AG10803 (cell line): ENCODE measurements at places on chromosomes 1 and 21.
A peak's percentile ranks its signal among the peaks of the same experiment; 100 is the strongest.

DNA sequence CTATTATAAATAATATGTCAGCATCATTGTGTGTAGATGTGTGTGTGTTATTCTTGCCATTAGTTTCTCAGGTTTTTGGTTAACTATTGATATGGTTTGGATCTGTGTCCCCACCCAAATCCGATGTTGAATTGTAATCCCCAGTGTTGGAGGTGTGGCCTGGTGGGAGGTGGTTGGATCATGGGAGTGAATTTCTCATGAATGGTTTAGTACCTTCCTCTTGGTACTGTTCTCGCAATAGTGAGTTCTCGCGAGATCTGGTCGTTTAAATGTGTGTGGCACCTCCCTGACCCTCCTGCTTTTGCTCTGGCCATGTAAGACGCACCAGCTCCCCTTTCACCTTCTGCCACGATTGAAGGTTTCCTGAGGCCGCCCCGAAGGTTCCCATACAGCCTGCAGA is 9.6 kb upstream of the POFUT2 start:
- DNase-seq: no peak

GRCh38 chr1:190262538-190262937 is 215.1 kb downstream of the BRINP3 start:
- no peak for DNase-seq

- DNase-seq: peak; percentile 44
Measured at GRCh38 chr21:20971296-20971921, 26.8 kb upstream of the NCAM2 start.

GRCh38 chr1:110385369-110385768 is 5.5 kb downstream of the SLC16A4 start:
- DNase-seq: no peak

DNA sequence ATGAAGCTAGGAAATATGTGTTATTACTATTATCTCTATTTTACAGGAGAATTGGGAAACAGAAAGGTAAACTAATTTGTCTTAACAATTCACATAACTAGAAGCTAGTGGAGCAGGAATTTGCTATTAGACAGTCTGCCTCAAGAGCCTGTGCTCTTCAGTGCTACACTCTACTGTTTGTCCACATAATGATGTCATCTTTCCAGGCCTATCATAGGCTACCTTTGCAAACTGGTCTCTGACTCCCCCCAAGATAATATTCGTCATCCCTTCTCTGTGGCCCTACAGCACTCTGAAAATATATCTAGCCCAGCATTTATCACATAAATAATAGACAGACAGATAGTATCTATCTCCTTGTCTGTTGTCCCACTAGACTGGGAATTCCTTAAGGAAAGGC is 34.1 kb downstream of the TRIT1 start:
- no peak for DNase-seq

DNA sequence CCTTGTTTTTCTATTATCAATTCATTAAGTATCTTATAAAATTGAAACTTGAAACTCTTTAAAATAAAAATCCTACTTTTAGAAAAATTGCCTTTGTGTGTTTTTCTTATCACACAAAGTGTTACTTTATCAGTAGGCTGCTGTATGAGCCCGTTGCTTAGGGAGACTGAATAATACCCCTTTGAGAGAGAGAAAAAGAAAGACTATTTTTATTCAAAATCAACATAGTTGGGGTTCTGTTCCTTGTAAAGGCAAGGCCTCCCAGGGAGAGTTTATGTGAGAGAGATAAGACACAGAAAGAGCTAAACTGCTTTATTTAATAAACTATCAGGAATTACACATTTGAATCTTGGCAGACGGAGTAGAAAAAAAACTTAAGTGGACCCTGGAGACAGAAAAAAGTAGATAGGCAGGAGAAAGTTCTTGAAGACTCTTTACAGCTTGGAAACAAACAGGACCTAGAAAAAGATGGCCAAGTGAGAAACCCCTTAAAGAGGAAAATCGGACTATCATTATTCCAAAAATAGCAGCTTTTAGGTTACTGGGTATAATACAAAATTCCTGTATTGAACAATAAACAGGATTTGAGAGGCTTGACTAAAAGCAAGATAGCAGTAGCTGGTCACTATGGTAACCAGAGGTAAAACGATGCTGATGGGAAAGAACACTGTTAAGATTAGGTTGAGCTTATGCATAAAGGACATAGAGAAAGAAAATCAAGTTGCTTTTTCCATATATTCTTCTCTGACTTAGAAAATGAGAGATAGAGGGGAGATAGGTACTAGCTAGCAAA is 170.9 kb downstream of the LRRC7 start:
- no peak for DNase-seq

- DNase-seq: peak; percentile 57
Measured at GRCh38 chr1:204507317-204508105, 8.7 kb upstream of the MDM4 start.

DNA sequence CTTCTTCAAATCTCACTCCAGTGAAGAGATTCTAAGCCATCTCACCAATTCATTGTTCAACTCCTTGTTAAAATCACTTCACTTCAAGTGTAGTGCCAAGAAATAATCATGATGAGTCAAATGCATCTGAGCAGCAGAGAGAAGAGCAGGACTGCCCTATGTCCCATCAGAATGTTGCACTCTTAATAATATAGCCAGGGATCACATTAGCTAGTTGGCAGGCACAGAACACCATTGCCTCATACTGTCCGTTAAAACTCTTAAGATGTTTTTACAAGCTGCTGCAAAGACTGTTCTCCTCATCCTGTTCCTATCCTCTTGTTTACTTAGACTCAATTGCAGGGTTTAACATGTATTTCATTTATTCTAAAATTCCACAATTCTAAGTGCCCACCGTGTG is 432.9 kb downstream of the PLPP3 start:
- DNase-seq: peak; percentile 77

DNA sequence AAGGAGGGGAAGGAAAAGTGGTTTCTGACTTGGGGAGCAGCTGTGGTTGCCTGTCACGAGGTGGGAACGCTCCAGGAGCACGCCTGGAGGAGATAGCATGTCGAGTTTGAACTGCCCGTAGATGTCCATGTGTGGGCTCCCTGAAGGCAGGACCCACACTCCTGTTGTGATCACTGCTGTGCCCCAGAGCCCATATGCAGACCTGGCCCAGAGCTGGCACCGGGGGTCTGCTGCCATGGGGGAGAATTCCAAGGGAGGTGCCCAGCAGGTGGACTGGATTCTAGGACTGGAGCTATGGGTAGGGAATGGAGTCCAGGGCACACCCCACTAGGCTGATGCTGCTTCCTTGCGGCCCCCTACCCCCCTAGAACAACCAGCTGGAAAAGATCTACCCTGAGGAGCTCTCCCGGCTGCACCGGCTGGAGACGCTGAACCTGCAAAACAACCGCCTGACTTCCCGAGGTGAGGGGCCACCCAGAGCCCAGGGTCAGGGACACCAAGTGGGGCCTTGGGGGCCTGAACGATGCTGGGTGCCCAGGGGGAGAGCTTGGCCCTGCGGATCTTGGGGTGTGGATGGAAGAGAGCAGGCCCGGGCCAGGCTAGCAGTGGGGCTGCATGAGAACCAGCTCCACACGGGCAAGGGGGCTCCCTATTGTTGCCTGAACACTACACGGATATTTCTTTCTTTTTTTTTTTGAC is 9.3 kb downstream of the PODN start:
- DNase-seq: no peak

DNA sequence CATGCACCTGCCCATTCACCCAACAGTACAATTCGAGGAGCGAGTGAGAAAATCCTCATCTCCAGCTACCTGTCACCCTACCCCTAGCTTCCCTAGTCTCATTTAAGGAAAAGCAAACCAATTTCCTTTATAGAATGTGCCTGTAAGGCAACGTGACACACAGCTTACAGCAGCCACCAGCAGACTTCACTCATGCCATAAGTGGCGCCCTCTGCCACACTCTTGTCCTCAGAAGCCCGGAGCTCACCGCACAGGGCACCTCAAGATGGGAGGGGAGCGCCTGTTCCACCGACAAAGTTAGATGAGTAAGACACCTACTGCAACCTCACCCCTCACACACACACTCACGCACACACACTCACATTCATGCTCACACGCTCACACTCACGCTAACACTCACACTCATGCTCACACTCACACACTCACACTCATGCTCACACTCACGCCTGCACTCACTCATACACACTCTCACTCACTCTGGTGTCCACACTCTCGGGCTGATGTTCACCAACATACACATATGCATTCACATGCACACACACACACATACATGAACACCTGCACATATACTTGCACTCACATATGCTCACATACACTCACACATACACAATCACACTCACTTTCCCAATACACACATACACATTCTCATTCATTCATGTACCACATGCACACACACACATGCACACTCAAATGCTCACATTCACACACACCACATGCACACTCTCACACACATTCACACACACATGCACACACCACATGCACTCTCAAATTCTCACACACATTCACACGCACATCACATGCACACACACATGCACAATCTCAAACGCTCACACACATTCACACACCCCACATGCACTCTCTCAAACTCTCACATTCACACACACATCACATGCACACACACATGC is 170.7 kb downstream of the PSMG1 start:
- DNase-seq: no peak

DNA sequence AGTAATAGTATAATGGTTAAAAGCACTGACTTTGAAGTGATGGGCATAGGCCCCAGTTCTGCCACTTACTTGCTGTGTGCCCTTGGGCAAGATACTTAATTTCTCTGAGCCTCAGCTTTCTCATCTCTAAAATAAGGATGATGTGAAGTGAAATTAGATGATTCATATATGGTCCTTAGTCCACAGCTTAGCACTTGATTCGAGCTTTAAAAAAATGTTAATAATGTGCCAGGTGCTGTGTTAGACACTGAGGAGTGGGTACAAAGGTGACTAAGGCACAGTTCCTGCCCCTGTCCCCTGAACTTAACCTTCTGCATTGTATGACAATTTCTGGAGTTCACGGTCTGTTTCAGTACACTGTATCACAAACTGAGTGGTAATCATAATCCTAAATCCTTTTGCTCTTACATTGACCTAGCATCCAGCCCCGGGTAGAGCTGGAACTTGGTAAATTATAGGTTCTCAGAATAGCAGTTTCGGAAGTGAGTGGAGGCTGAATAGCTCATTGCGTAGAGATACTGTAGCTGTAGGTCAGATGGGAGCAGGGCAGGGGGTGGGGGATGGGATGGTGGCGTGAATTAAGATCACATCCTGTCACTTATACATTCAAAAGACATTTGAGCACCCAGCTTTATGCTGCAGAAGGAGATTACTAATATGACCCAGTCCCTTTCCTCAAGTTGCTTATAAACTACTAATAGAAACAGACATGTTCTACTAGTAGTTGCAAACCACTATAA is 1.5 kb downstream of the ZNF691 start:
- DNase-seq: no peak

- peak; percentile 73 for DNase-seq
Measured at GRCh38 chr21:35095859-35096291, 46.8 kb upstream of the RUNX1 start.

GRCh38 chr1:150970808-150971582 is 3.6 kb downstream of the CERS2 start:
- DNase-seq: peak; percentile 63

DNA sequence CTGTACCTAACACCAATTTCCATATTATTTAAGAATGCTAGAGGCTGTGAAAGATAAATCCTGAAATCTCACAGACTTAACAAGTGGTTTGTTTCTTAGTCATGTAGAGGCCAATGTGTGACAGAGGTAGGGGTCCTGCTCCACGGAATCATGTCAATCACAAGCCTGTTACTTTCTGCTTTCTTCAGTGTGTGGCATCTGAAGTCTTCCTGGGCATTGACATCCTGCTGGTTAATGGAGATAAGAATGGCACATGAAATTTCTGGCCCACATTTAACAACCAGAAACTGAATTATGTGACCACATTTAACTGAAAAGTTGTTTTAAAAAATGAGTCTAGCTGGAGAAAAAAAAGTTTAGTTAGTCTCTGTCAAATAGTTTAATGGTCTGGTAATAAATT is 68.3 kb upstream of the PLA2G4A start:
- no peak for DNase-seq

DNA sequence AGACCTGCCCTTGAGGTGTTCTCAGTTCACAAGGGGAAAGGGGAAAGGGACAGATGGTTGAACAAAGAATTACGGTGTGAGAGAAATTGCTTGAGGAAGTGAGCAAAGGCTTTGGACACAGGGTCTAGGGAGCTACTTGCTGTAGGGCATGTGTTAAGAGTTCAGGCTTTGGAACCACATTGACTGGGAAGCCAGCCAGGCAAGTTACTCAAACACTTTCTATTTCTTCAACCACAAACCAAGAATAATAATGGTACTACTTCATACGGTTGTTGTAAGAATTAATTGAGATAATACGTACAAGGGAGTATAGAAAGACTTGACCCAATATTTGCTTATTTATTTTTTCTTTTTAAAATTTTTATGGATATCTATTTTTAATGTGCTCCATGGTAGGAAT is 26.6 kb downstream of the AK4 start:
- DNase-seq: peak; percentile 97

DNA sequence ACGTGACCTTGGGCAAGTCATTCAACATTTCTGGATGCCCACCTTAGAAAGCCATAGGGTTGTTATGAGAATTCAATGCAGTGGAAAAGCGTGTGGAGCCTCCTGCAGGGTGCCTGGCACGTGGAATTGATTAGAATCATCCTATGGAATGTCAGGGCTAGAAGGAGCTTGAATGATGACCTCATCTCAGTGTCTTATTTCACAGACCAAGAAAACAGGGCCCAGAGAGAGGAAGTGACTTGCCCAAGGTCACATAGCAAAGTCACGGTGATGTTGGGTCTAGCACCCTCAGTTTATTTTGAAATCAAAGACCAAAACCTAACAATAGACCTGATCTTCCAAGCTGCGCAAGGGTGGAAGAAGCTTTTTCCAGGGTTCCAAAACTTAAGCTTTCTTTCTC is 6.0 kb downstream of the TRABD2B start:
- peak; percentile 30 for DNase-seq

- peak; percentile 16 for DNase-seq
Measured at GRCh38 chr21:37101384-37101783, 28.3 kb downstream of the TTC3 start.

DNA sequence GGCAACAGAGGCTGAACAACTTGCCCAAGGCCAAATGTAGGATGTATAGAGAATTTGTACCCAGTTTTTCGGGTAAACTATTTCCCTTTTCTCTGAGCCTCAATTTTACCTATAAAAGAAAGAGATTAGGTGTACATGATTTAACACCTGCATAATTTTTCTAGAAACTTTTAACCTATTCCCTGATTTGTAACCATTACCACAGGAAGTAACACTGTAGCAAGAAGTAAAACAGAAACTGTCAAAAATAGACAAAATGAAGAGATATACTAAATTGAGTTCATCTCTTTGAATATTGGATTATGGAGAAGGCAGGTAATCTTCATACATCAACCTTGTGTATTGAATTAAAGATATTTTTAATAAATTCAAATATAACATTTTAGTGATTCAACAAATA is 136.2 kb downstream of the ZC3H11B start:
- DNase-seq: no peak

DNA sequence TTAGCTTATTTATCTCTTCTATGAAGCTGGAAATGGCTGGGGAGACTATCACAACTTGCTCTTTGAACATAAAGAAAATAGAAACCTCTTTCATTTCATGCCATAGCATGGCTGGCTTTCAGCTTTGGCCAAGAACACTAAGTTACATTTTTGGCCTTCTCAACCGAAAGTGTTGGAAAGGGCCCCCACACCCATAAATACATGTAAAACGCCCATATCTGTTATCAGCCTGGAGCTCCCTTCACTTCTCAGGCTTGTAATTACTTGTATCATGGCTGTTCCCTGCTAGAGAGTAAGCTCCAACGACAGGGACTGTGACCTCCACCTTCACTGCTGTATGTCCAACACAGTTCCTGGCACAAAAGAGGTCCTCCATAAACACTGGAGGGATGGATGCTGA is 12.7 kb upstream of the EIF4G3 start:
- no peak for DNase-seq

GRCh38 chr1:54988975-54989374 is 8.5 kb downstream of the TMEM61 start:
- DNase-seq: no peak
